Ascending aorta (tissue), 2 donors: ENCODE measurements at places on chromosomes 12 and 14. TPM values are rescaled to one million over a fixed set of nuclear protein-coding genes. Genes with fewer than 3 reads are reported as not detected.

DNA sequence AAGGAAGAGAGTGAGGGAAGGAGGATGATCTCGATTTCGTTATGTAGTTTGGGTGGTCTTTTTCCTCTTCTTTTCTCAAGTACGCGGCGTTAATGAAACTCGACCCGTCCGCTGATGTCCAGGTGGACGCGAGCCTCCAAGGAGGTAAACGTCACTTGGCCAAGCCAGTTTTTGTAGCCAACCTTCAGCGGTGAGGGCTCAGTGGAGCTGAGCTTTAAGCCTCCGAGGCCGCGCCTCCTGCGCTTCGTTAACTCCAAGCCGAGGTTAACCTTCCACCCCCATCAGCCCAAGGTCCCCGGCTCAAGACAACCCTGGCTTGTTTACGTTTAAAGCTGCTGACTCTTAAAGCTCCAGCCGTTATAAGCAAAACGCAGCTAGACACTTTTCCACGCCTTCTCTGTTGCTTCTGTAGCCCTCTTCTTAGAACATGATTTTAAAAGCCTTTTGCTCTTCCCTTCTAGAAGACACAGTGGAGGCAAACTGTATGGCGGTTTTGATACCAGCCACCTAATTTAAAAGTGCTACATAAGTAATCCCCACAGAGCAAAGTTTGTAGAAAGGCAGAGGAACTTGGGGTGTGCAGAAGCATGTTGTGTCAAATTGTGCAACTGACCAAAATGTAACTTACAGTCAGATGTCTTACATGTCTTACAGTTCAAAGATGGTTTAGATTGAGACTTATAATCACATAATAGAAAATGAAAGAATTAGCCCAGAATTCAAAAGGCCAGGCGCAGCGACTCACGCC is 923 bp upstream of the ITPR2 start:
- H3K4me3 ChIP-seq = peak overlapping the region; percentile 94
- H3K4me1 ChIP-seq = no peaks in the 10 kb centered on the region
- H3K27me3 ChIP-seq = no peaks in the 10 kb centered on the region

DNA sequence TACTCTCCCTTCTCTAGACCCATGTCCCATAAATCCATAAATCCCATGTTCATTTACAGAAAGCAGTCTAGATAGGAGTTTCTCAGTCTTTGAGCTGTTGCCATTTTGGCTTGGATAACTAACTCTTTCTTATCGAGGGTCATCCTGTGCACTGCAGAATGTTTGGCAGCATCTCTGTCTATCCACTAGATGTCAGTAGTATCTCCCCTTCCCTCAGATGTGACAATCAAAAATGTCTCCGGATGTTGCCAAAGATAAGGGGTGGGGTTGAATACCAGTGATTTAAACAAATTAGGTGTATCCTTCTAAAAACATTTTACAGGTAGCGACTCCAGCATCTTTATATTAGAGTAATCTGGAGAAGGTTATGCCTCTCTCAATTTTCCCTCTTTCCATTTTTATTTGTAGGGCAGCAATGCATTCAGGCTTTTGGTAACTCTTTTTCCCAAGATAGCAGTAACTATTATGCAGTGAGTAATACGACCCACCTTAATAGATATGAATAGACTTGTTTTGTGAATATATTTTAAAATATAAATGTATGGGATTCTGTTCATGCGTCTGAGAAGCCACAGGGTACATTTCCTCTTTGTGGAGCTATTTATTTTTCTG is 100.7 kb downstream of the LRRK2 start:
- H3K4me3 ChIP-seq = no peak overlapping the region
- H3K4me1 ChIP-seq = no peaks in the 10 kb centered on the region
- H3K27me3 ChIP-seq = no peaks in the 10 kb centered on the region
- H3K36me3 ChIP-seq = peaks cover 14% of the 10 kb centered on the region
- DNase-seq = no peak
- no peak overlapping the region for H3K27ac ChIP-seq

DNA sequence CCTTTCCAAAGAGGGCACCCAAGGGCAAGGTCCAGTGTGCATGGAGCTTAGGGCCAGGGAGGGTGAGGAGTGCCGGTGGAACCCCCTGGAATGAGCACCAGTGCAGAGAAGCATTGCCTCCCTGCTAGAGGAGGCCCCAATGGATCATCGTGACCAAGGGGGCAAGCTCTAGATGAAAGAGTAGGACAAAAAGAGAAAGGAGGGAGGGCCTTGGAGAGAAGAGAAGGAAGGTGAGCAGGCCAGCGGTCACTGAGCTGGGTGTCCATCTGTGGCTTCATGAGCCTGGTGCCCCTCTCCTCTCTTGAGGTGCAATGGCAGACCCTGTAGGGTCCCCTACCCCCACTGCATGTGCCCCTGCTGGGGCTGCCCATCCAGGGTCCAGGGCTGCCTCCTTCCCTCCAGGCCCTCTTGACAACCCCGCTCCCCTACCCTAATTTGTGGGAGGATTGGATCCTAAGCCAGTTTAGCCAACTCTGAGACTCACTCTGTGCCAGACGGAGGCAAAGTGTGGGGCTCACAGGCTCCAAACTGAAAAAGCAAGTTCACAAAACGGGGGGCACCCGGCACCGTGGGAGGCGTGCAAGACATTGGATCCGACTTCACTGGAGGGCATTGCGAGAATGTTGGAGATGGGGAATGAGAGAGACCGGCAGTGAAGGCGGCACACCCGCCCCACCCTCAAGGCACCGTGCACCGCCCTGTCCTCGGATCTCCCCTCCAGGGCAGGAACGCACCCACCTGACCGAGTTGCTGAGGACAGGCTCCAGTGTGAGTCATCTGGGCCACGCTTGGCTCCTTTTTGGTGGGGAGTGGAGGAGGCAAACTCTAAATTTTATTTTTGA is 207.5 kb downstream of the KIF26A start:
- no peaks in the 10 kb centered on the region for H3K36me3 ChIP-seq
- DNase-seq = peak; percentile 38

DNA sequence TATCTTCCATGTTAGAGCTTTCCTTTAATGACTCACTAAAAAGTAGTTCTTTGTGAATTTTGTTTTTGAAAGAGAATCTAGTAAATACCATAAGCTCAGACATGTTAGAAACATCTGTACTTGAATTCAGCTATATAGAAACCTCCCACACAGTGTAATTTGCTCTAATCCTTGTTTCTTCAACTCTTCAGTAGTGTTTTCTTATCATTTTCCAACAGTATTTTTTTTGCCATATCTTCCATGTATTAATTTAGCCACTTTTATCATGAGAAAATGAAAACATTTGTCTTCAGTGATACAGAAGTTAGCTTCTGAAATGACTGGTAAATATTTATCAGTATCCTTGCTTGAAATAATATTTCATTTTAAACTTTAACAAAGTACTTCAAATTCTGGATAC is 73.6 kb downstream of the ARID2 start:
- H3K27me3 ChIP-seq = no peaks in the 10 kb centered on the region
- no peak for DNase-seq
- H3K4me1 ChIP-seq = no peaks in the 10 kb centered on the region
- no peak overlapping the region for H3K27ac ChIP-seq
- H3K4me3 ChIP-seq = no peak overlapping the region

DNA sequence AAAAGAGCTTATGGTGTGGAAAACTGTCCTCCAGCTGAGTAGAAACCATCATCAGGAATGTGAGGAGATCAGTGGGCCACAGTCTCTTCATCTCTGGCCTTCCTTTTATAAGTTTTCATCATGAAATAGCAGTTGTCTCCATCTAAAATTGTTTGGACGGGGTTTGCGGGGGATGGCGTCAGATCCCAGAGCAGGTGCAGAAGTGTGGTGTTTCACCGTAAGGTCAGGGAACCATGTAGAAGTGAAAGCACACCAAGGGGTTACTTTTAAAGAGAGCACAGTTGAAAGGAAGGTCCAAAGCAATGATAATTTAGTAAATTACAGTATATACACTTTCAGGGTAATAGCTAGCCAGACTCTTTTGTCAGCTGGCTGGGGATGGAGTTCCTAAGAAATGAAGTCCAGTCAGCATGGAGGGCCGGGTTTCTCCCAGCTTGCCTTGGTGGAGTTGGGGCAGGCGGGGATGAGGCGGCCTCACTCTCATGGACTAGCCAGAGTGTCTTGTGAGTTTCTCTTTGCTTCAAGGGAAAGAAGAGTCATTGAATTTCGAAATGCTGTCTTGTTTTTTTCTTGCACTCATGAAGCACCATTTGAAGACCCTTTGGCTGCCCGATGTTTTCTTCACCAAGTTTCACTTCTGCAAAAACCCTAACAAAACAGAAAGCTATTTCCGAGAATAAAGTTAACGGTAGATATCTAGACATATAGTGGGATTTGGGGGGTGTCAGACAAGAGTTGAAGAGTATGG is 100.6 kb downstream of the ETV6 start:
- H3K4me1 ChIP-seq = peaks cover 41% of the 10 kb centered on the region
- no peak for DNase-seq
- no peak overlapping the region for H3K4me3 ChIP-seq
- H3K27me3 ChIP-seq = no peaks in the 10 kb centered on the region
- H3K27ac ChIP-seq = peak overlapping the region; percentile 13

GRCh38 chr12:117158911-117159553 is 31.2 kb downstream of the FBXO21 start:
- H3K27ac ChIP-seq = no peak overlapping the region
- H3K4me1 ChIP-seq = no peaks in the 10 kb centered on the region
- H3K36me3 ChIP-seq = peaks cover 79% of the 10 kb centered on the region
- H3K4me3 ChIP-seq = no peak overlapping the region
- no peaks in the 10 kb centered on the region for H3K27me3 ChIP-seq

DNA sequence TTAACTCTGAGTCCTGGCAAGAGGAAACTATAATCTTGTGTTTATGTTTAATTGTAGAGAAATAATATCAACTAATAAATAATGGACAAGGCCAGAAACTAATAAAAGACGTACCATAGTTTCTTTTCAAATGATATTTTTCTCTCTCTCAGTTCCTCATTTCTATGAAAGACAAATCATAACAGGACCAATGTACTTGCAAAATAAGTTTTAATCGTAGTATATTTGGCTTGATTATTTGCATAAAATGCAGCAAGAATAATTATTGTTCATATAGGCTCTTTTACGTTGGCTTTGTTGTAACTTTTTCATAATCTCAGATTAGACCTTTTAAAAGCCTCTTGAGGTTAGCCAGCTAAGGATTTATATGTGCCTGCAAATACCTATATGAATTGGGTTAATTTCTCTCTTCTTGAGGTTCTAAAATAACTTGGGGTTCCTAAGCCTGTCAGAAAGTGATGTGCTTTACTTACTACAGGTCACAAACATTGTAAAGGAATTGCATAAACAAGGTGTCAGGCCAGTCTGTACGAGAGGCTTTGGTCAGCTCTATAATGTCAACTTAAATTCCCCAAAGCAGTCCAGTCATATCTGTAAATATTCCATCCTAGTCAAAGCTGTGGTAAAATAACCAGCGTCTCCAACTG is 152.8 kb upstream of the PTPRQ start:
- H3K27me3 ChIP-seq = no peaks in the 10 kb centered on the region
- DNase-seq = no peak
- H3K27ac ChIP-seq = no peak overlapping the region
- H3K4me3 ChIP-seq = no peak overlapping the region
- no peaks in the 10 kb centered on the region for H3K36me3 ChIP-seq

DNA sequence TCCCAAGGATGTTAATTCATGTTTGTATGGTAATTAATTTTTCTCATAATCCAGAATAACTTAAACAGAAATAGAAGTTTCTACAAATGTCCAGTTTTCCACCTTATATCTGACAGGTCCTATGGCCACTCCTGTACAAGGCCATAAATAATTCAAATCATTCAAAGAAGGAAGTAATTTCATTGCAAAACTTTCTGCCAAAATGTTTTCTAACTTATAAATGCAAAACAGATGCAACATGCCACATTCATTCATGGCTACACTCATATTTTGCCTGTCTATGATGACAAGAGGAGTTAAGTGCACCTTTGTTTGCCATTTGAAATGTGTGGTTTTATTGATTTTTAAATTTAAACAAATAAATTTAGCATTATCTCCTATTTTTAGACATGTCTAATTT is 34.4 kb downstream of the ITPR2 start:
- H3K27me3 ChIP-seq = no peaks in the 10 kb centered on the region
- no peak overlapping the region for H3K27ac ChIP-seq
- H3K4me3 ChIP-seq = no peak overlapping the region
- no peaks in the 10 kb centered on the region for H3K4me1 ChIP-seq
- no peaks in the 10 kb centered on the region for H3K36me3 ChIP-seq
- no peak for DNase-seq

GRCh38 chr12:14878488-14878887 is 7.2 kb downstream of the MGP start:
- no peak overlapping the region for H3K4me3 ChIP-seq
- H3K36me3 ChIP-seq = peaks cover 8% of the 10 kb centered on the region
- no peak for DNase-seq
- H3K27ac ChIP-seq = no peak overlapping the region

DNA sequence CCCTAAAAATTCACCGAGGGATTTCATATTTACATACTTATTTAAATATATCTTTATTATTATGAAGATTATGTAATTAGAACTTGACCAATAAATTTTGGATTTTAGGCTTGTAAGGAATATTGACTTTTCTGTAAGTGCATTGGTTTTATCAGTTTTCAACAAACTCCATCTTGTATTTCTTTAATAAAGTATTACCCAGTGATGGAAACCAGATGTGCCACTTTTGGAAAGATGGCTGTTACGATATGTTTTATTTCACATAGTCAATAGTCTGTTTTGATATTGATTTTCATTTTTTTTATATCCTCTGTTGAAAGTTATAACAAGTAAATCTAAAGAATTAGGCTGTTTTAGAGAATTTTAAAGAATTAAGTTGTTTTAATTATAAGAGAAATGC is 1.8 kb downstream of the MON2 start:
- peak overlapping the region; percentile 92 for H3K4me3 ChIP-seq
- no peak for DNase-seq
- H3K27me3 ChIP-seq = no peaks in the 10 kb centered on the region
- H3K36me3 ChIP-seq = no peaks in the 10 kb centered on the region
- no peaks in the 10 kb centered on the region for H3K4me1 ChIP-seq

DNA sequence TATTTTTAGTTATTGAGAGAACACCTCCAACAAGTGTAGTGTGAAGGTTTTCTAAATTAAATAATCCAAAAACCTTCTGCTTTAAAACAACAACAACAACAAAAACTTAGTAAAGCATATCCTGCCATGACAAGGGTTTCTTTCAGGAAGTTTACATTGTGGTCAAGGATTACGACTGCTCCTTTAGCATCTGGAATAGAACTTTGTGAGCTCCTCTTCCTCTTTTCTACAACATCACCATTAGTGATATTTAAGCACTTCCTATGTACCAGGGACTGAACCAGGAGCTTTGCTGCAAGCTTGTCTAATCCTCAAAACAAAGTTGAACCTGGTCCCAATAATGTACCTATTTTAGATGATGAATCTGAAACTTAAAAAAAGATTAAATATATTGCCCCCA is 315.4 kb upstream of the KITLG start:
- H3K27ac ChIP-seq = no peak overlapping the region
- H3K27me3 ChIP-seq = no peaks in the 10 kb centered on the region
- no peak overlapping the region for H3K4me3 ChIP-seq
- no peaks in the 10 kb centered on the region for H3K4me1 ChIP-seq

- H3K4me3 ChIP-seq = peak overlapping the region; percentile 92
- H3K36me3 ChIP-seq = peaks cover 19% of the 10 kb centered on the region
- no peaks in the 10 kb centered on the region for H3K27me3 ChIP-seq
These were observed 2.0 kb upstream of the ATN1 start for GRCh38 chr12:6925540-6926279.

GRCh38 chr12:43921666-43922337 is 85.9 kb downstream of the TMEM117 start:
- H3K4me1 ChIP-seq = no peaks in the 10 kb centered on the region
- DNase-seq = no peak
- no peaks in the 10 kb centered on the region for H3K27me3 ChIP-seq
- H3K4me3 ChIP-seq = no peak overlapping the region
- no peak overlapping the region for H3K27ac ChIP-seq

POTEM gene
- total RNA-seq = not detected

DLK1 gene
- total RNA-seq = 7.2 TPM

LARP4 gene
- 45.7 TPM for total RNA-seq

FOXN4 gene
- total RNA-seq = not detected

SPSB2 gene
- 14.5 TPM for total RNA-seq
